Ascending aorta (tissue), 2 donors: ENCODE measurements at places on chromosomes 1 and 21.

DNA sequence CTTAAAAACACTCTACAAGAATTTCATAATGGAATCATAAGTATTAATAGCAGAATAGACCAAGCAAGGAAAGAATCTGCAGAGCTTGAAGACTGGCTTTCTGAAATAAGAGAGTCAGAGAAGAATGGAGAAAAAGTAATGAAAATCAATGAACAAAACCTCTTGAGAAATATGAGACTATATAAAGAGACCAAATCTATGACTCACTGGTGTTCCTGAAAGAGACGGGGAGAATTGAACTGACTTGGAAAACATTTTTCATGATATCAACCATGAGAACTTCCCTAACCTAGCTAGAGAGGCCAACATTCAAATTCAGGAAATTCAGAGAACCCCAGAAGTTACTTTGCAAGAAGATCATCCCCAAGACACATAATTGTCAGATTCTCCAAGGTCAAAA is 85.6 kb downstream of the GDAP2 start:
- DNase-seq: no peak

- no peak for DNase-seq
Observed at GRCh38 chr1:59733443-59734141, 81.2 kb upstream of the HOOK1 start.

- DNase-seq: no peak
Observed at GRCh38 chr1:198595765-198596164, 43.1 kb upstream of the PTPRC start.

- DNase-seq: no peak
Observed at GRCh38 chr1:203666609-203667008, 40.0 kb downstream of the ATP2B4 start.

GRCh38 chr1:235918465-235918864 is 51.8 kb upstream of the LYST start:
- DNase-seq: no peak

GRCh38 chr1:56566061-56566744 is 13.2 kb downstream of the PLPP3 start:
- DNase-seq: no peak

DNA sequence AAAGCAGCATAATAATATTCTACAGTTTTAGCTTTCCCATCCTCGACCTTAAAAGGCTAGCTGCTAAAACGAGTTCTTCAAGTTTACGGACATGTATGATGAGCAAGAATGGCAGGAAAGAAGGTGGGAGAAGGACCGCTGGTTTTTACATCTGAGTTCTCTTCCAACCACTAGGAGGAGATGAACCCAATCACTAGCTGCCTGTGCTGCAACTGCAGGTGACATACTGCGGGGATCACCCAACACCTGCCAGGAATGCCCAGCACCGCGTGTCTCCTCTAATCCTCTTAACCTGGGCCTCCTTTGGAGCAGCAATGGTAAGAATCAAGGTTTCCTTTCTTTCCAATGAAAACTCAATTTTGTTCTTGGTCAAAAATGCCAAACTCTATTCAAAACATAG is 23.5 kb downstream of the TOR3A start:
- DNase-seq: no peak

DNA sequence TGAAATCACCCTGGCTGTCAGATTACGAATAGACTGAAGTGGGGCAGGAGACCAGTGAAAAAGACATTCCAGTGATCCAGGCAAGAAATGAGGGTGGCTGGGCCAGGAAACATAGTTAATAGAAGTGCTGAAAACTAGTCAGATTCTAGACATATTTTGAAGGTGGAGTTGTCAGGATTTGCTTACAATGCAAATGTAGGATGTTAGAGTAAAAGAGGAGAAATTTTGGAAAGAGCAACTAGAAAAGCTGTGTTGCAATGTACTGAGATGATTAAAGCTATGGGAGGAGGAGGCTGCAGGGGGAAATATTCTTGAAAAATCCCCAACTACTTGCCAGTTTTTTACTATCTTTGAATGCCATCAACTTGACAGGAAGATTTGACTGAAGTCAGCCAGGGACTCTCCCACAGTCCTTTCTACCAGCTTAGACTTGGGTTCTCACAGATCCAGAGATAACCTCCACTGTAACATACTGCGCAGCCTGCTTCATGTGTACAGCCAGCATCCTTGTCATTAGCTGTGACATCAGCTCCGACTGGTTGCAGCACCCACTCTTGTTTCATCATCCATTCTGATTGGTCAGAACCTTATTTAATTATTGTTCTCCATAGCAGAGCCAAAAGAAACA is 109.7 kb downstream of the TSEN15 start:
- DNase-seq: no peak

DNA sequence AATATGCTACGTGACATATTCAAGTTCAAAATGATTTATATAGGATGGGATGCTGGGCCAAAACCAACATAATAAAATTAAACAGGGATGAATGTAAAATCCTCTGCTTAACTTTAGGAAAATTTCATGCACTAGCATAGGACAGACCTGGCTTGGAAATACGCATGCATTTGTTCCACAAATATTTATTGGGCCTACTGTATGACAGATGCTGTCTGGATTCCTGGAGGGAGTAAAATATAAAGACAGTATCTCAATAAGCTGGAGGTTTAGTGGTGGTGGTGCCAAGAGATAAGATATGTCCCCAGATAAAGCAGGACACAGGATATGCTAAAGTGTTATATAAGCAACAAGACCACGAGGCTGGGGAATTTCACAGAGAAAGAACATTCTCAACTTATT is 15.1 kb downstream of the RCSD1 start:
- DNase-seq: no peak

GRCh38 chr1:93777255-93777654 is 95.6 kb upstream of the BCAR3 start:
- DNase-seq: no peak

GRCh38 chr1:7234471-7234755 is 449.2 kb downstream of the CAMTA1 start:
- no peak for DNase-seq

DNA sequence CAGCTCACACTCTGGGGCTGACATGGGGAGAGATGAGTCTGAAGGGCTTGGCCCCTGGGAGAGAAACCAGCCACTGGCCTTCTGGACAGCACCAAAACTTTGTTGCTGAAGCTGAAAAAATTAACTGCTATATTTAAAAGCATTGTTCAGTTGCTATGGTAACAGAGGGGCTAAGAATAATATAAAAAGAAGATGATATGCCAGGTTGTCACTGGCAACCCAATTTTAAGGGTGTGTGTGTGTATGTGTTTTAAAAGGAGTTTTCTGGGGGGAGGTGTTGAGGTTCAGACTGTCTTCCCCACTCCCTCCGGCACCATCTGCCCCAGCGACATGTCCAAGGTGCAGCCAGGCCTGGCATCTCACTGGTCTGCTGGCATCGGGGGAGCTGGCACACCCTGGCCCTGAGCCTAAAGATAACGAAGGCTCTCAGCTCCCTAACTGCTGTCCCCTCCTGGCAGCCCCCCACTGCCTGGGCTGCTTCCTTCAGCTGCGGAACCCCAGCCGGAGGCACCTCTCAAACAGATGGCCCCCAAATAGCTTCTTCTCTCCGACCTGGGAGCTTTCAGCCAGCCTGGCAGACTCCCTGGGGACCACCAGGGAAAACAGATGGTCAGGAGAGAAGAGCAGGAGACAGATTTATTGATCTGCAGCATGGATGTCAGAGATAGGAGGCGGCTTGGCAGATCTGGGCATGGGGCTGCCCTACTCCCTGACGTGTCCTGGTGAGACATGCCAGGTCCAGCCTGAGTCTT is 203.9 kb downstream of the HIVEP3 start:
- no peak for DNase-seq

DNA sequence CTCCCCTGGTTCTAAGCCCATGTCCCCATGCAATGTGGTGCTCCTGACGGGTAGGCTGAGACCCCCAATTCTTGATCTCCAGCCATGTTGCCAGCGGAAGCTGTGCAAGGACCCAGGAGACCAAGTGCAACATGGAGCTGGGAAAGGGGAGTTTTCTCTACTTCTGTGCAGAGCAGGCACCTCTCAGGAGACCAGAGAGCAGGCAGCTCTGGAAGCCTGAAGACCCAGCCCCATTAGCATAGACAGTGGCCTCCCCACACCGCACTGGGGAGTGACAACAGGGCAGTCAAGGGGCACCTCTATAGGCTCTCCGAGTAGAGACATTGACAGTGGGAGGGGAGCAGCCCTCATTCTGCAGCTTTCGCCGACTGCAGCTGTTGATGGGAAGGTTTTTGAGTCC is 410.2 kb downstream of the MATN1 start:
- DNase-seq: no peak

- no peak for DNase-seq
Observed at GRCh38 chr1:63454269-63454668, 68.8 kb downstream of the ITGB3BP start.

GRCh38 chr1:25817840-25818501 is 1.8 kb upstream of the MTFR1L start:
- DNase-seq: no peak

- no peak for DNase-seq
Observed at GRCh38 chr1:37372711-37373110, 101.7 kb upstream of the ZC3H12A start.

DNA sequence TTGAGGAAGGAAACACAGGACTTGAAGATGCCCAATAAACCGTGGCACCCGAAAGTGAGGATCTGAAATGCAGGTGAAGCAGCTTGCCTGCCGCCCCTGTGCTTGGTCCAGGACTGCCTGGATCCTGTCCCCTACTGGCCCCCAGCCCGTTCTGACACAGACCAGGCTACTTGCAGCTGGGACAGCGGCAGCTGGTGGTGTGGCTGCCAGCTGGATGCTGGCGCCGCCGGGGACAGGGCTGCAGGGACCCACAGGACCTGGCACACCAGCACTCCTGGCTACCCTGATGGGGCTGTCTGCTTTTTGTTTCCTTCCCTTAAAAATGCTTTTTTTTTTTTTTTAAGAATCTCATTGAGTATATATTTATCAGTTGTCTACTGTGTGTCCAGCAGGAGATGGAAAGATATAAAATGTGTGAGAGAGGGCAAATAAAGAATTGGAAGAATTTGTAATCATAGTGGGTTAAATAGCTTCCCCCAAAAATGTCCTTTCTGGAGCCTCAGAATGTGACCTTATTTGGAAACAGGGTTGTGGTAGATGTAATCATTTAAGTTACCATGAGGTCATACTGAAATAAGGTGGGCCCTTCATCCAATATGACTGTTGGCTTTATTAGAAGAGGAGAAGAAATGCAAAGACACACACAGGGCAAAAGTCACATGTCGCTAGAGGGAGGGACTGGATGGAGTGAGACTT is 165.6 kb downstream of the DSCAM start:
- DNase-seq: no peak

- DNase-seq: no peak
Observed at GRCh38 chr1:72177711-72178110, 104.6 kb downstream of the NEGR1 start.

- DNase-seq: no peak
Observed at GRCh38 chr21:33673473-33673872, 31.2 kb downstream of the ITSN1 start.

DNA sequence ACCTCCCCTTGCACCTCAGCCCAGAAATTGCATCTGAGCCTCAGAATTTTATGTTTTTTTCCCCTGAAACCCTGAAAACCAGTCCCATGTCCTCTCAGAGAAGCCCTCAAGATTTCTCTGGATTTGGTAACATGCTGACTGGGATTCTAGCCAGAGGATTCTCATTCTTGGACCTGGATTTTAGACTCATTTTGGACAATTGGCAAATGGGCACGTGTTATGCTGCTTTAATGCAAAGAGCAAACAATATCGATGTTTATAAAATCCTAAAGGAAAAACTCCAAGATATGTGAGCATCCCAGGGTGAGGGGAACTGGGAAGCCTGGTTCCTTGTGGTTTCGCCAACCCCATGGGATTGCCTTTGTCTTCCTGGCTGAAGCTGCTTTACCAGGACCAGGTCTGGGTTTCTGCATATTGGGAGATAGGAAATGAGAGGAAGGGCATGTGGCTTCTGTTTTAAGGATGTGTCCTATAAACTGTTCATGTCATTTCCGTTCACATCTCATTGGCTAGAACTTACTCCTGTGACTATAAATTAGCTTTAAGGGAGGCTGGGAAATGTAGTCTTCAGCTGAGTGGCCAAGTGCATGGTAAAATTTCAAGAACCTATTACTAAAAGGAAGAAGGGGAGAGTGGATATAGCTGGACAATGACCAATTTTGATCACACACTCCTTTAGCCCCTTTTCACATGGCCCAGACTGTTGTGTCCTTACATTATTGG is 27.2 kb upstream of the BCL10 start:
- DNase-seq: no peak

DNA sequence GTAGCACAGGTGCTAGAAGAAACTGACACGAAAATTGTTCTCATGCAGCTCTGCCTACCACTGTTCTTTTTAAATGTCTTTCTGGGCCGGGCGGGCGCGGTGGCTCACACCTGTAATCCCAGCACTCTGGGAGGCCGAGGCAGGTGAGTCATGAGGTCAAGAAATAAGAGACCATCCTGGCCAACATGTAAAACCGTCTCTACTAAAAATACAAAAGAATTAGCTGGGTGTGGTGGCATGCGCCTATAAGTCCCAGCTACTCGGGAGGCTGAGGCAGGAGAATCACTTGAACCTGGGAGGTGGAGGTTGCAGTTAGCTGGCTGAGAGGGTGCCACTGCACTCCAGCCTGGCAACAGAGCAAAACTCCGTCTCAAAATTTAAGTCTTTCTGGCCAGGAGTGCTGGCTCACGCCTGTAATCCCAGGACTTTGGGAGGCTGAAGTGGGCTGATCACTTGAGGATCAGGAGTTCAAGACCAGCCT is 947 bp upstream of the RIT1 start:
- no peak for DNase-seq

GRCh38 chr1:58469016-58469415 is 77.5 kb downstream of the OMA1 start:
- no peak for DNase-seq

DNA sequence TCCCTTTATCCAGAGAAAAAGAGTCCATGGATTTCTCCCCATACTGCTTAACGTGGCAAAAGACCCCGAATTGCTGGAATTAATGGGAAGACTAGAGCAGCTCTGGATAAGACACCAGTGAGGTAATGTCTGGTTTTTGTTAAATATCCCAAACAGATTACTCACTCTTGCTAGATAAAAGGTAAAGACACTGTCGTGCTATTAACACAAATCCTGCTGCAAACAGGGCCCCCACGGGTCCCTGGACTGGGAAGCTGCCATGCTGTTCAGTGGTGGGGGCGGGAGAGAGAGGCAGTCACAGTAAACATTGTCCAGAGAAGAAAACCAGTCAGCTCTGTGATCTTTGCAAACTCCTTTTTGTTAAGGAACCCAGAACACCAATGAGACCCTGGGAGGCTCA is 15.2 kb upstream of the SRP9 start:
- peak; percentile 52 for DNase-seq
